ENCODE measurements at places on chromosomes 6 and 20.

- DNase-seq, result no peak
Observed at GRCh38 chr6:4608361-4609115, 167.7 kb upstream of the CDYL start.

- no peak for DNase-seq
Observed at GRCh38 chr6:40359808-40360207, 227.4 kb downstream of the LRFN2 start.

DNA sequence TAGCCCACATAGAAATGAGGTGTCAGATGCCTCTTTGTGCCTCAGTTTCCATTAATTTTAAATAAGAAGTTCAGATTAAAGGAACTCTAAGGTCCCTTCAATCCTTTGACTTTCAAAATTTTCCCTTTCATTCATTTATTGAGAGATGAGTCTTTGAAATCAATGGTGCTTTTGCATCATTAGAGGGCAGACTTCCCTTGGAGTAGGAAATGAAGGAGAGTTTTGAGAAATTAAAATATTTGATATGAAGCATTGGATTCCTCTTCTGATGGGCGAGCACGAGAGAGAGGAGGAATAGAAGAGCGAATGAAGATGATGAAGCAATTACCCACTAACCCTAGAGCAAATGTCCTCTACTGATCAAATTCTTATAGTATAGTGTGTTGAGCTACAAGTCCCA is 105.7 kb downstream of the EDN1 start:
- no peak for DNase-seq

- DNase-seq, result no peak
Observed at GRCh38 chr20:57806476-57806875, 96.7 kb upstream of the PMEPA1 start.

GRCh38 chr6:12288211-12288618 is 1.9 kb upstream of the EDN1 start:
- no peak for DNase-seq

DNA sequence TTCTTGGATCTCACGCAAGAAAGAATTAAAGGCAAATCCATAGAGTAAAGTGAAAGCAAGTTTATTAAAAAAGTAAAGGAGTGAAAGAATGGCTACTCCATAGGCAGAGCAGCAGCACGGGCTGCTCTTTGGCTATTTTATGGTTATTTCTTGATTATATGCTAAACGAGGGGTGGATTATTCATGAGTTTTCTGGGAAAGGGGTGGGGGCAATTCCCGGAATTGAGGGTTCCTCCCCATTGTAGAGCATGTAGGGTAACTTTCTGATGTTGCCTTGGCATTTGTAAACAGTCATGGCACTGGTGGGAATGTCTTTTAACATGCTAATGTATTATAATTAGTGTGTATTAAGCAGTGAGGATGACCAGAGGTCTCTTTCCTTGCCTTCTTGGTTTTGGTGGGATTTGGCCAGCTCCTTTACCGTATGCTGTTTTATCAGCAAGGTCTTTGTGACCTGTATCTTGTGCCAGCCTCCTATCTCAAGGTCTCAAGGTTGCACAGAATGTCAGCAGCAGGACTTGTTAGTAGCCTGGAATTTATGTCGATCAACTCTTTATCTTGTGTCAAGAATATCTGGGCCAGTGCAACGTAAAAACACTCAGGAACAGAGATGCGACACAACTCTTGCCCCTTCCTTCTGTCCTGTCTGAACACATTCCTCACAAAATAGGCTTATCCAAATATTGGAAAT is 931.4 kb downstream of the QKI start:
- no peak for DNase-seq

DNA sequence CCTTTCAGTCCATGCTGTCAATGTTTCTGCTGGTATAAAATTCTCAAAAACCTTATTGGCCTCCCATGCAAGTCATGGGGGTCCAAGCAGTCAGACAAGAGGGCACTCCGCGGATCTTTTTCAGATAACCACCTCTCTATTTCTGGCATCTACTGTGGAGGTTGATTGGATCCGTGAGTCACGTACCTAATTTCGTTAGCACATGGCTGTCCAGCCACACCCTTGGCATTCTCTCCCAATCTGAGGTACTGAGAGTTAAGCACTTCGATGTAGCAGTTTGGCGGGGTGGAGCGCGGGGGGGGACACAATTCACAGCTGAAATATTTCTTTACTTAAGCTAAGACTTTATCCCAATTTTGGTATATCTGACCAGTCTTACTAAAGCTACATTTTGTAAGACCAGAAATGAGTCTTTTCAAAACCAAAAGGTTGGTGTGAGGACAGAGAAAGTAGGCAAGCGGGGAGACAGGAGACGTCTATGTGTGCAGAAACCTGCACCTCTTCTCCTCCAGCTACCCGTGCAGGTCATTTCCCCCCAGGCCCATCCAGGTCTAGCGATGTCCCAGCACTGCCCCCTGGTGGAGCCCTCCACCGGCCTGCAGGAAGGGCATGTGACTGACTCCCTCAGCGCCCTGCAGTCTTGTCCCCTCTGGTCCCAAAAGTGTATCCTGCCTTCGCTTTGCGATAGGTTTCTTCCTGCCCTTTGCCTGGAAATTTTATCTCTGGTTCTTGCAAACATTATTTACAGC is 113.1 kb downstream of the ADAT2 start:
- peak; percentile 25 for DNase-seq

DNA sequence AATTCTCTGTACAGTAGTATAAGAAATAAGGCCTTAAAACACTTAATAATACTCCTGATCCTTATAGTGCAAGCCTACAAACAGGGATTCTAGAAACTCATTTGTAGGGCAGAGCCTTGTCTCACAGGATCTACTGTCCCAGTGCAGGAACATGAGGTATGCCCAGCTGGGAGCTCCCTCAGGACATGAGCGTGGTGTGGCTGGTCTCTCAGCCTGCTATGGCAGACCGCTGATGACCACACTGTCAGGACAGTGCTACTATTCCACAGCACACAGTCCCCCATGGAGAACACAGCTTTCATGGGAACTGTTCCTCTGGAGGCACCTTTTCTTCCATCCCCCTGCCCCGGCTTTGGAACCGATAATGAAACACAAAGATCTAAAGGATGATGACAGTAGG is 53.0 kb downstream of the SERAC1 start:
- DNase-seq, result no peak

- DNase-seq, result no peak
Observed at GRCh38 chr6:14088600-14089192, 28.9 kb upstream of the CD83 start.

- DNase-seq, result no peak
Observed at GRCh38 chr6:87897663-87898062, 150.0 kb upstream of the SPACA1 start.

- DNase-seq, result peak; percentile 93
Observed at GRCh38 chr6:3068329-3069214, at the start of gene RIPK1. RIPK1 (plus strand) TSS chr6:3068494; CDS start chr6:3076824, 8,330 bp downstream.

DNA sequence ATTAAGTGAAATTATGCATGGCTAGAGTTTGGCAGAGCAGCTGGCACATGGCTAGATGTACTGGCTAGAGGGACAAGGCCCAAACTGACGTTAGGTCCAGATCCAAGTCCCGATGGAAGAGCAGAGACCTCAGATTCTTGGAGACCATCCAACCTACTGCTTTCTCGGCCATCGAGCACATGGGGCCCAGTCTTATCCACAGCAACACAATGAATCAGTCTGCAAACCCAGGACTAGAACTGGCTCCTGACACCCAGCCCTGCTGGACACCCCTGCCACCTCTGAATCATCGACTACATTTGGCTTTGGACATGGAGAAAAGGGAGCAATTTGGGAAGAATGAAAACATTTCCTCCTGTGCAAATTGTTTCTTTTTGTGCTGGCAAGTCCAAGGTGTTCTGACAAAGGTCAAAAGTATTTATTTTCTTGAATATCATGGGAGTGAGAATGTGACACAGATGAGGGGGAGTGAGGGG is 23.9 kb upstream of the YWHAB start:
- DNase-seq, result no peak

DNA sequence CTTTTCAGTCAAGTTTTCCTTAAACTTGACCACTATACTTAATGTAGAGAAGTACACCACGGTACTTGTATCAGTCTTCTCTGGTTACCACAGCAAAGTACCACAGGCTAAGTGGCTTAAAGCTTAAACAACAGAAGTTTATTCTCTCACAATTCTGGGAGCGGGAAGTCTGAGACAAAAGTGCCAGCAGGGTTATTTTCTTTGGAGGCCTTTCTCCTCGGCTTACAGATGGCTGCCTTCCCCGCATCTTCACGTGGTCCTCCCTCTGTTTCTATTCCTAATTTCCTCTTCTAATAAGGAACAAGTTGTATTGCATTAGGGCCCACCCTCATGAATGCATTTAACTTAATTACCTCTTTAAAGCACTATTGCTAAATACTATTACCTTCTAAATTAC is 258.0 kb downstream of the PLCB1 start:
- DNase-seq, result no peak

DNA sequence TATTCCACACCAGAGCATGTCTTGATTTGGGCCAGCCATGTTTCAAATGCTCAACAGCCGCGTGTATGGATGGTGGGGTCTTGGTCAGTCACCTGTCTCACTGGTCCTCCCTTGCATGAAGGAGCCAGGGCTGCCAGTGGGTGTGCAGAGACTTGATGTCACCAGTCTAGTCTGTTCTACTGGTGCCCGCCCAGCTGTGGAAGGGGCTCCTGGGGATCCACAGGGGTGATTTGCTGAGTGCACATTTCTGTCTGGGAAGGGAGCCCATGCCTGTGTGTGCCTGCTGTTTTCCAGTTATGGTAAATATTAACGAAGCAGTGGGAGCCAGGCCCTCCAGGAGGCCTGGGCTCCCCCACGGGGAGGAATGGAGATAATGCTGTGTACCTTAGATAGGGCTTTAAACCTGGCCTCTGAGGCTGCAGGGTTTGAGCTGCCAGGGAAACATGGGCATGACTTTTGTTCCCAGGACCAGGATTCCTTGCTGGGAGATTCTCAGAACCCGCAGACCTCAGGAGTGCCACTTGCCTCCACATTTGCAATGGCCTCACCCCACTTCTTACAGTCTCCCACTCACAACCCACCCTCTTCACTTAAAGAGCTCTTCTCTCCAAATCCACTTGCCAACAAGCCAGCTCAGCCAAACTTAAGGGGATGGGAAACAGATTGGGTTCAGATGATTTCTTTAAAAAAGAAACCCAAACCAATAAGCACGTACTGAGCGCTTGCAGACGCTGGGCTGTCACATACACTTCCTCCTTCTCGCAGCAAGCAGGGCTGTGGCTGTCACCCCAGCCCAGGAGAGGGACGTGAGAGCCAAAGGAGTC is 54.1 kb downstream of the VEGFA start:
- no peak for DNase-seq

DNA sequence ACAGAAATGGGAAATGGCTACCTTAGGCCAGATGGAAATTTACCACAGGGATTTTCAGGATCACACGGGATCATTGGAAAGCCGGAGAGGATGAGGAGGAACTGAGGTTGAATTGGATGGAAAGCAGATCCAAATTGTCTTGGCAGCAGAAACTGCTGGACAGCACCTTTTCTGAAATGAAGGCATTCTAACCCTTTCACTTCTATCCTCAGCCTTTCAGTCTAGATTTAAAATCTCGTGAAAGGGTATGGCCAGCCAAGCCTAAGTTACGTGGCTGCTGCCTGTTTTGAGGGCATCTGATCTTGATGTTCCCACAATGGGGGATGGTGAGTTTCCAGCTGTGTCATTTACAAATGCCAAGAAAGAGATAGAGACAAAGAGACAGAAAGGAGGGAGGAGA is 358.2 kb downstream of the KIF16B start:
- no peak for DNase-seq

- no peak for DNase-seq
Observed at GRCh38 chr20:57199656-57200405, 66.6 kb downstream of the BMP7 start.

DNA sequence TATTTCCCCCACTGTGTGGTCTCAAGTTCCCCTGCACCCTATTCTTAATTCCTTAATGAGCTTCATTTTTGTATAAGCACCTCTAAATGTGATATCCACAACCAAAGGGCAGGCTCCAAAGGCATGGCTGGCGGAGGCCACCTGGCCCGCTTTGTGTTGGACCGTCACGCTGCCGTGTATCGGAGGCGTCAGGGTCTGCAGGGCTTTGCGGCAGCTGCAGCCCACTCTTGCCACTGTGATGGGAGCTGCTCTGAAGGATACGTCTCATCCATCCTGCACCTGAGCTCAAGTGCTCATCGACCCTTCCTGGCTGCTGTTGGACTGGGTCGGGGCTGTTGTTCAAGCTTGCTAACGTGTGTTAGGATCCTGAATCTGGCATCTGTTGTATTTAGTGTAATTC is 177.6 kb downstream of the ARID1B start:
- no peak for DNase-seq

DNA sequence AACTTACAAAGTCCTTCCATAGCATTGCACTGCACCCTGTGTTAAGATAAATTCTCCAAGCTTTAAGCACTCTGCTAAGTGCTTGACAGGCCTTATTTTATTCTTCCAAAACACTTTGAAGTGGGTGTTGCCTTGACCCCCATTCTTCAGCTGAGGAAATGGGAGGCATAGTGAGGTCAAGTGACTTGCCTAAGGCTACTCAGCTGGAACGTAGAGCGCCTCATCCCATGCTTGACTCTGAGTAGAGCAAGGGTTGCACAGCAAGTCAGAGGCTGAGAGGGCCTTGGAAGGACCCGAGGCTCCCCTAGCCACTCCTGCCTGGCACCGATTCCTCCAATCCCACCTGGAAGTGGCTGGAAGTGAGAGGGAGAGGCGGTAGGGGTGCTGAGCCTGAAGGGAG is 19.6 kb upstream of the CSNK2A1 start:
- DNase-seq, result no peak

- no peak for DNase-seq
Observed at GRCh38 chr6:132369526-132369925, 31.7 kb downstream of the MOXD1 start.

DNA sequence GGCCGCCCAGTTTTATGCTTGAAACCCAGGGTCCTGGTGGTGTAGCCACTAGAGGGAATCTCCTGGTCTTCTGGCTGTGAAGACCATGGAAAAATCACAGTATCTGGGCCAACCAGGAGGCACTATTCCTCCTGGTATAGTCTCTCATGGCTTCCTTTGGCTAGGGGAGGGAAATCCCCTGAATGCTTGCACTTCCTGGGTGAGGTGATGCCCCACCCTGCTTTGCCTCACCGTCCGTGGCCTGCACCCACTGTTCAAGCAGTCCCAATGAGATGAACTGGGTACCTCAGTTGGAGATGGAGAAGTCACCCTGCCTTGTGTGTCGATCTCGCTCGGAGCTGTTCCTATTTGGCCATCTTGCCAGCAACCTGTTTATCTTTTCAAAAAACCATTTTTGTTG is 10.1 kb upstream of the ZNF337 start:
- peak; percentile 58 for DNase-seq

GRCh38 chr6:13117570-13117969 is 210.8 kb downstream of the TBC1D7 start:
- no peak for DNase-seq

- no peak for DNase-seq
Observed at GRCh38 chr20:21156266-21156665, 30.4 kb downstream of the KIZ start.

DNA sequence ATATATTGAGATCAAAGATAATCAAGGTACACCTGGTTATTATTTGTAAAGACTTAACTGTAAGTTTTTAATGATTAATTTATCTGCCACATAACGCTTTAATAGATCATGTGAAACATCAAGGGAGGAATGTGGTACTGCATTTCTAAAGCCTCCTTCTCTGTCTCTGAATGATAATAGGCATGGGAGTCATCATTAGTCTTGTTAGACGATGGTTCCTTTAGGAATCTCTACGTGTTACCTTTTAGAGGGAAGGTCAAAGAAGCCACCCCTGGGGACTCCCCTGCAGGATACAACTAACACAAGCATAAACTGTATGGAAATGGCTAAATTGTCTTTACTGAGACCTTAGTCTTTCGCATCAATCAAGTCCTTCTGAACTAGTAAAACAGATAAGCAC is 173.6 kb upstream of the MCHR2 start:
- no peak for DNase-seq

- no peak for DNase-seq
Observed at GRCh38 chr6:56050530-56051201, 175.3 kb upstream of the BMP5 start.

GRCh38 chr20:54200487-54201267 is 7.2 kb upstream of the PFDN4 start:
- no peak for DNase-seq

Measured in CD4-positive, alpha-beta T cell treated with Interleukin-4 for 4 hours (primary cell).